ENCODE measurements at places on chromosomes 7 and 10.
A peak's percentile ranks its signal among the peaks of the same experiment; 100 is the strongest.

DNA sequence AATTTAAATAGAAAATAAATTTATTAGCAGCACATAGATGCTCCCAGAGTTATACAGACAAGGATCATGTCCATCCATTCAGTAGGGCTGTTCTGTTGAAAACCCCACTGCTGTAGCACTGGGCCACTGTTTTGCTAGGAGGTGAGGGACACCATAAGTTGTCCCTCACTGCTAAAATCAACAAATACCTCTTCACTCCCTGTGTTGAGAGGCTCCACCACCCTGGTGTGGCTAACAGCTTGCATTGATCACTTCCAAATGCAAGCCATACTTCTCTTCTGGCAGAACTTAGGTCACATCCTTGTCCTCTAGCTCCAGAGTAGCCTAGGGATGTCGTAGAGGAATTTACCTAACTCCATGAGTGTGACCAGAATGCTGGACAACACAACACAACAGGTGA is 55.4 kb downstream of the MDFIC start:
- DNase-seq: no peak

GRCh38 chr7:51029701-51030191 is 247.1 kb upstream of the GRB10 start:
- DNase-seq: no peak

GRCh38 chr7:44158873-44159631 is 17.9 kb upstream of the MYL7 start:
- no peak for DNase-seq

DNA sequence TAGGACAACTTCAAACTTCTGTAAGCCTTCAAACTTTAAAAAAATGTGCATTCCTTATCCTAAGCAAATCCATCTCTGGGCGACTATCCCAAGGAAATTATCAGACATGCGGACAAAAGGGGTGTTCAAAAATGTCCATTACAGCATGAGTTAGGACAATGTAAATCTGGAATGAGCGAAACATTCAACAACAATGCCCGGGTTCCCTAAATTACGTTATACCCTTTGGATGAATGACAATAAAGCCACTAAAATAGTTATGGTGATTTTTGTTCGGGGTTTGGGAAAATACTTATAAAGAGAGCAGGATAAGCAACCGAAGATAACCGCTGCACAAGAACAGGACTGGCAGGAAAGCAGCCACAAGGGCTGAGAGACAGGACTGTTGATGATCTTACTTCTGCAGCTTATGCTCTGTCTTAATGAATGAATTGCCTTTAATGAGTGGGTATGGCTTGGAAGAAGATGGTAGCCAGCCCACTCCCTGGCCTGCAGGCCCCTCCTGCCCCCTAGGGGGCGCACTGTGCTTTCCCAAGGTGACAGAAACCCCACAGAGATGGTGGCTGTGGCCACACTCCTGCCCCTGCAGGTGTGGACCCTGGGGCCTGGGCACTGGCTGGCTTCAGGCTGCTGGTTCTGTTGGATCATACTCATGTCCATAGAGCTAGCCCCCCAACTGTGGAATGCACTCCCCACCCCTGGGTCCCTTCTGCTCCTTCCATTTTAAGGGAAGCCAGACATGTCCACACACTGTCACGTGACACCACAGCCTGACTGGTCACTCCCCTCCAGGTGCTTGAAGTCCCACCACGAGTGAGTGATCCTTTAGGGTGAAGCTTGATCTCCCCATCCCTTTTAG is 45.0 kb downstream of the ZCCHC24 start:
- peak; percentile 12 for DNase-seq

GRCh38 chr10:31350891-31351290 is 31.9 kb downstream of the ZEB1 start:
- no peak for DNase-seq

GRCh38 chr7:130071701-130072622 is 1.6 kb downstream of the KLHDC10 start:
- peak; percentile 62 for DNase-seq

- DNase-seq: no peak
These were observed 5.2 kb upstream of the HTR7 start for GRCh38 chr10:90862908-90863514.

DNA sequence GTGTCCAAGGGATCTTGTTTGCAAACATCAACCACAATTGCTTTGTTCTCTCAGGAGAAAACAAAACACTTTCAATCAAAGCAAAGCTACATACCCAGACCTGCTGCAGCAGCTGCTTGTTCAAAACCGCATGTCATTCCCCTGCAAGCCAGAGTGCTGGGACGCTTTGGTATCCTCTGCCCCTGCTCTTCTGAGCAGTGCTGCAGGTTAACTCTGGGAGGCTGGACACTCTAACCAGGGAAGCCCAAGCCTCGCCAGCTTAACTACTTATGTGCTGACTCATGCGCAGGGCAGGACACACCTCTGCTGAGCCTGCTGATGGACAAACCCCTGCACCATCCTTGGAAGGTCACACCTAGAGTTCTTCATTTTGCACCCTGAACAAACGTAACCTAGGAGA is 28.2 kb upstream of the ASAH2 start:
- DNase-seq: no peak

GRCh38 chr10:132702601-132703418 is 83.1 kb downstream of the NKX6-2 start:
- no peak for DNase-seq

DNA sequence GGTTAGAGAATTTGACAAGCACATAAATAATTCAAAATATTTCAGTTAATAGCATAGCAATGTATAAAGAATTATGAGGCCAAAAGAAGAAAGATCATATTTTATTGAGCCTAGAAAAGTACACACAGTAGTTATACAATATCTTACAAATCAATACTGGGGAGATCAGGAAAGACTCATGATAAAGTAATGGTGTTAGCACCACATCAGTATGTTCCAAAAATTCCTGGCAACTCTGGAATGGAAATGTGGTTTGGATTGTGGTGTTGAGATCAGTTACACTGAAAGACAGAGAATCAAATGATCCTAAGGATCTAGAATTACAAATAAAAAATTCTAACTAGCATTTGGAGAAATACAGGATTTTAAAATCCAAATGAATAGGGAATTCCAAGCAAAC is 420.5 kb upstream of the CNTNAP2 start:
- DNase-seq: no peak

DNA sequence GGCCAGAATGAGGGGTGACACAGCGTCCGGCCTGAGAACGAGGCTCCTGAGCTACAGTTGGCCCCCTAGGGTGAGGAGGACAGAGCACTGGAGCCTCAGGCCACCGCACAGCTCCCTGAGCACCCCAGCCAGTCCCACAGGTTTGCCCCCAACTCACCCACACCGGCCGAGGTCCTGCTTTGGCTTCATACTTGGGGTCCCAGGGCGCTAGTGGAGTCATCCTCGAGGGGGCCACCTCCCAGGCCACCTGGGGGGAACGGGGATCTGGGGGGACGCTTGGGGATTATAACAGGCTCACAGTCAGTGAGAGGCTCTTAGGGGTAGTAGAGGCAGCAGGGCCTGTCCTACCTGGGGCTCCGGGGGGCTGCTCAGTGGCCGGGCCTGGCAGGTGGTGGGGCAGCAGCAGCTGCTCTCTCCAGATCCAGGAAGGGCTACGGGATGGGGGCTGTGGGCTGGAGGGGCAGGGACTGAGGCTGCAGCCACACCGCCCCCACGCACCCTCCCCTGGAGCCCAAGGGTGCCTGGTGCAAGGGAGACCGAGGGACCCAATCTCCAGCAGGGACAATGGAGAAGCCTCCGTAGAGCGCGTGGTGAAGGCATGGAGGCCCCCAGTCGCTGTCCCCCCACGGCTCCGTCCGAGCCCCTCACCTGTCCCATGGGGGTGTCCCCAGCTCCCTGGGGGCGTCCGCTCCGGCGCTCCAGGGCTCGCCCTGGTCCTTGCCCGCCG is 588 bp downstream of the SAP25 start:
- DNase-seq: no peak

GRCh38 chr10:25071227-25071626 is 54.8 kb downstream of the THNSL1 start:
- DNase-seq: no peak

- no peak for DNase-seq
These were observed 125.1 kb downstream of the TRRAP start for GRCh38 chr7:99003419-99003818.

GRCh38 chr10:75377869-75378268 is 23.7 kb downstream of the ZNF503 start:
- no peak for DNase-seq

DNA sequence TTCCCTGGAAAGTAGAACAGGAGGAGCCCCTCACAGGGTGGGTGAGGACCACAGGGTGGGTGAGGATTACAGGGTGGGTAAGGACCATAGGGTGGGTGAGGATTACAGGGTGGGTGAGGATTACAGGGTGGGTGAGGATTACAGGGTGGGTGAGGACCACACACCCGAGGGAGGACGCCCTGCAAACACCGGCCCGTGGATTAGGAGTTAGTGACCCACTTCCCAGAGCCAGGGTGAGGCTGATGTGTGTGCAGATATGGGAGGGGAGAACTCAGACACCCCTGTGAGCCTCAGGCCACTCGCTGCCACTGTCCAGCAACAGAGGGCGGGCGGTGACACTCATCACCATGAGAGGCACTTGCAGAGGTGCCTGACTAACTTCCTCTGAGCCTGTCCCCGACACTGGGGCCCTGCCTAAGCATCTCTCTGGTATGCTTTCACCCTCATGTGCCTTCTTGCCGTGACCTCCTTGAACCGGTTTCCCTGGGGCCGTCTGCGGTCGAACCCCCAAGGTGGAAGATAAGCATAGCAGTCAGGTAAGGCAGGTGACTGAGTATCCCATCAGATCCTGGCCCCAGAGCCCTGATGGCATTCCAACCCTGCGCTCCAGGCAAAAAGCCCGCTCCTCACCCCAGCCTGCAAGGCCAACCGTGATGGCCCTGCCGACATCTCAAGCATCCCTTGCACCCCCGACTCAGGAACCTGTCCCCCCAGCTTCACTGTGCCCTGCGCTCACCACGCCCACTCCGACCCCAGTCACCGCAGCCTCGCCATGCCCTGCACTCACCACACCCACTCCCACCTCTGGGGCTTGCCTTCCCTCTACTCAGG is 74.1 kb downstream of the FAM53B start:
- DNase-seq: no peak

DNA sequence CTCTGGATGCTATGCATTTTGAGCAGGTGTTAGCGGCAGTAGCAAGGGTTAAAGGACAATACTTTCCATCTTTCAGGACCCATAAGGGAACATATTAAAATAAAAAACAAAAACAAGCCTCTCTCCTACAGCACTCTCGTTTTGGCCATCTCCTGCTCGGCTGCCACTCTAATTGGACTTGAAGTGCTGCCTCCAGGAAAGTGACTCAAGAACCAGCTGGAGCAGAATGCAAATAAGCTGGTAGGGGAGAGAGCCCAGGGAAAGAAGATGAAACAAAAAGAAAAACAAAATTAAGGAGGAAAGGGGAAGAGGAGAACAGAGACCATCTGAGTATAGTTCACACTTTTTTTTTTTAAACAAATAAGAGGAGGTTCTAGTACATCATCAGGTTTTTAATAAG is 65.6 kb downstream of the HBP1 start:
- no peak for DNase-seq

DNA sequence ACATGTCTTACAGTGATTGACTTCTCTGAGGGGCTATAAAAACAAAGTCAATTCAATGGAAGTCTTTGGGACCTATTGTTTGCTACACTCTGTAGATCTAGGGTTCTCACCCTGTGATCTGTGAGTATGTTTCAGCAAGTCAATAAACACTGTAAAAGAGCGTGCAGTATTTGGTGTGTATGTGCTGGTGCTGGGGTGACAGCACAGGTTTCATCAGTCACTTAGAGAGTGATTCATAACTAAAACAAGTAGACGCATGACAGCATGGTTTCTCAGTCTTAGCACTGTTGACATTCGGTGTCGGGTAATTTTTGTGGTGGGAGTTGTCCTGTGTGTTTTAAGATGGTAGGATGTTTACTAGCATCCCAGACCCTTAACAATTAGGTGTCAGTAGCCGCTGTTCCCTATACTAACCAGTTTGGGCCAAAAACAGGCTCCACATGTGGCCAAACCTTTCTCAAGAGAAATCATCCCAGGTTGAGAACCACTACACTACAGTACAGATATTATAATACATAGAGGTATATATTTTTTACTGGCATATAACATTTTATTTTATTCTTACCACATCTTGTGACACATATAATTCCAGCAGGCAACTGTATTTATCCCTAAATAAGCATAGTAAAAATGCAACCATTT is 411.8 kb downstream of the ARL4A start:
- DNase-seq: no peak

DNA sequence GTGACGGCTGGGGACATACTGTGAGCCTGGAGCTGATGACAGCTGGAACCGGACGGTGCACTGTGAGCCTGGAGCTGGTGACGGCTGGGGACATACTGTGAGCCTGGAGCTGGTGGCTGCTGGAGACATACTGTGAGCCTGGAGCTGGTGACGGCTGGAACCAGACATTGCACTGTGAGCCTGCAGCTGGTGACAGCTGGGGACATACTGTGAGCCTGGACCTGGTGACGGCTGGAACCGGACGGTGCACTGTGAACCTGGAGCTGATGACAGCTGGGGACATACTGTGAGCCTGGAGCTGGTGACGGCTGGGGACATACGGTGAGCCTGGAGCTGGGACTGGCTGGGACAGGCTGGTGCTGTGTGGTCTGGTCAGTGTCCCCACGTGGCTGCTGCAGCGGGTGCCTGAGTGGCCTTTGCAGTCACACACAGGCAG is 47.9 kb downstream of the PTPRN2 start:
- DNase-seq: no peak

DNA sequence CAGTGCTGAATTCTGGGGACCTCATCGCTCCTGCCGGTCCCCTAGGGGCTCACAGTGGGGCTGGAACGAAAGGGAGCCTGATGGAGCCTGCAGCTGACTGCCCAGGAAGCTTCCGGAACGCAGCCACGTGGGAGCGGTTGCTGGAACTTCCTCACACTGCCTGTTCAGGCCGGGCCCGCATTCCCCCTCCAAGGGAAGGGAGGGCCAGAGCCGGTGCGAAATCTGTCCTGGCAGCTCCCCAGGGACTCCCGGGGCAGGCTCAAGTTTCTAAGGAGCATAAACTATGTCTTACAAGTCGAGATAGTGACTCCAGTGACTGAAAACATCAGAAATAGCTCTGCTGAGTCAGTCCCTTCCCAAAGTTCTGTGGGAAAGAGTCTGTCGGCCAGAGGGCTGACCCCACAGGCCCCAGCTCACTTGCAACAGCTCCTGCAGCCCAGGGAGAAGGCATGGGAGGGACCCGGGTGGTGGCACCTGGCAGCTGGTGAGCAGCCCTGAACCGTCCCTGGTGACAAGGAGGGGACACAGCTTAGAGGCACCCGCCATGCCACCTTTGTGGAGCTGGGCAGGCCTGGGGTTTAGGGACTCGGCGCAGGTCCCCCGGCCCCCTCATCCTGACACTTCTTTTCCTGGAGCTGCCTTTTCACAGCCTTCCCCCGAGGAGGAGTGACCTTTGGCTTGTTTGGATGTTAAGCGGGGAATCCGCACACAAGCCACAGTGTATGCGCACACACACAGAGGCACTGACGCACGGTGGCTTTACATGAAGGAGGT is 47.6 kb downstream of the PDGFA start:
- DNase-seq: no peak

- DNase-seq: no peak
These were observed 103.9 kb upstream of the POT1 start for GRCh38 chr7:125033506-125033905.
